Activated CD4-positive, alpha-beta T cell treated with anti-CD3 and anti-CD28 coated beads, Interleukin-2, amount 50 U/mL, for 1 hour (primary cell): ENCODE measurements at places on chromosomes 13 and 19.

DNA sequence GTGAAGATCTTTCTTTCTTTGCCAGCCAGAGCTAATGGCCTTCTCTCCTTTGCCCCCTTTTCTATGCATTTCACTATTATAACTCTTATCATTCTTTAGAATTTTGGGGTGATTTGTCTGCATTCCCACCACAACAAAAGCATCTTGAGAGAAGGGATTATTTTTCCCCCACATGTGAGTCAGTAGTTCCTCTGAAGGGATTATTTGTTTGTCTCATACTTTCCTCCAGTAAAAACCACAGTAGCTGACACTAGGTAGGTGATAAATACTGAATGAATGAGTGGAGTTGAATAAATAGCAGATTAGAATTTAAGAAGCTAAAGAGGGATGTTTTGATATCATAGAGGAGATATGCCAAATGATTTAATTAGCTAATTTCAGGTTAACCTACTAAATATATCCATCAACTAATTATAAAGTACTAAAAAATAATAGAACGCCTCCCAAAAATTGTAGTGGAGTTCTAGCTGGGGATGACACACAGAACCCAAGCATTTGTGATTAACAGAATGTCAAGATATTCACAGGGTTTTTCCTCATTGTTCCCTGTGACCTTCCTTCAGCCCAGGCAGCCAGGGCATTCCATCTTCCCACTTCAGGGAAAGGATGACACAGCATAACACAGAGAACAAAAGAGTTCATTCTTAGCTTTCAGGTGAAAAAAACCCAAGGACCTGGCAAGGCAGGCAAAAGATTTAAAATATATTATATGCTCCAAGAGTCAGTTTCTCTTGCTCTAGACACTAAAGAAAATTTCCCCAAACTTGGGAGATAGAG, 3.5 kb upstream of the TBC1D4 start:
- no peak for DNase-seq

- DNase-seq = no peak
Measured at GRCh38 chr13:46530084-46530935, 22.7 kb upstream of the LRCH1 start.

DNA sequence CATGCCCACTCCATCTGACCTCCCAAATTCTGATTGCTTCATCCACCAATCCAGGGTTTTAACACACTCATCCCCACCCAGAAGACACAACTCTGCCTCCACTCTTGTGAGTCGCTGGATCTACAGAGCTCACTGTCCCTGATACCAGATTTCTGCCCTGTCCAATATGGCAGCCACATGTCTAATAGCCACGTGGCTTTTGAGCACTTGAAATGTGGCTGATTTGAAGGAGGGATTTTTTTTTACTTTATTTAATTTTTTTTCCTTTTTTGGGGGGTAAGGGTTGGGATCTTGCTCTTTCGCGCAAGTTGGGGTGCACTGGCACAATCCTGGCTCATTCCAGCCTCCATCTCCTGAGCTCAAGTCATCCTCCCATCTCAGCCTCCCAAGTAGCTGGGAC, 24.8 kb upstream of the OLFM2 start:
- DNase-seq = no peak

DNA sequence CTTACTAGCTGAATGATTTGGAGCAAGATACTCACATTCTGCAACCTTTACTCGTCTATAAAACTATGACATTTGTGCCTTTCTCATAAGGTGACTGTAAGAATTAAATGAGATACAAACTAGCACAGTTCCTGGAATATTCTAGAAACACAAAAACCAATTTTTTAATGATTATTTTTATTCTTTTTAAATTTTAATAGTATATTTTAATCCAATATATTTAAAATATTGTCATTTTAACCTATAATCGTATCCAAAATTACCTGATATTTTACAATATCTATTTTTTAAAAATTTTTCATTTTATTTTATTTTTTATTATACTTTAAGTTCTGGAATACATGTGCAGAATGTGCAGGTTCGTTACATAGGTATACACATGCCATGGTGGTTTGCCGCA, 238.1 kb downstream of the OLFM4 start:
- no peak for DNase-seq

DNA sequence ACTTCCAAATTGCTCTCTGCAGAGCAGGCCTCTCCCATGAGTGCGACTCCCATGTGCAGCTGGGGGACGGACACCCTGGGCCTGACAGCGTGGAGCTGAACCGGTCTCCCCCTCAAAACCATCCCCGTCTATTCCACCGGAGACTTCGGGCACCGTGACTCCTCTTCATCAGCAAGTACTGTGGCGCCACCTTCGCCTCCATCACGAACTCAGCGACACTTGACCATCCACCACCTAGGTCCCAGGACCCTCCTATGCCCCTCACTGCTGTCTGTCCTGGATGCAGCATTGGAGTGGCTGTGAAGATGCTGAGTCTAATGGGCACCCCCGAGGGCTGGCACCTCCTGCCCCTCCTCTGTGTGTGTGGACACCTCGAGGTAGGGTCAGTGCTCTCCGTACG, 20.6 kb downstream of the CILP2 start:
- no peak for DNase-seq

DNA sequence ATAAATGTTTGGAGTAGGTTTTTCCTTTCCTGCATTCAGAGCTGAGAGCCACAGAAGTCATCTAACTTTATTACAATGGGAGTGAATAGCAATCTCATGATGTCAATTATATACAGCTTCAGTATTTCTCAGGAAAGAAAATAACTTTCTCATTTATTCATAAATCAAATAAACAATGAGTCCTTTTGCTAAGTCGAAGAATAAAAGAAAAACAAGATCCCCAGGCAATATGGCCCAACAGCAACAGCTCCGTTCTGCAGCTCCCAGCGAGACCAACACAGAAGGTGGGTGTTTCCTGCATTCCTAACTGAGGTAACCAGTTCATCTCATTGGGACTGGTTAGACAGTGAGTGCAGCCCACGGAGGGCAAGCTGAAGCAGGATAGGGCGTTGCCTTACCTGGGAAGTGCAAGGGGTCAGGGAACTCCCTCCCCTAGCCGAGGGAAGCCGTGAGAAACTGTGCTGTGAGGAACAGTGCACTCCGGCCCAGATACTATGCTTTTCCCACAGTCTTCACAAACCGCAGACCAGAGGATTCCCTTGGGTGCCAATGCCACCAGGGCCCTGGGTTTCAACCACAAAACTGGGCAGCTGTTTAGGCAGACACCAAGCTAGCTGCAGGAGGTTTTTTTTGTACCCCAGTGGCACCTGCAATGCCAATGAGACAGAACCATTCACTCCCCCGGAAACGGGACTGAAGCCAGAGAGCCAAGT, 128.2 kb downstream of the SLITRK1 start:
- DNase-seq = no peak
